Fibroblast of upper back skin (primary cell): ENCODE measurements at places on chromosomes 7 and 10.

DNA sequence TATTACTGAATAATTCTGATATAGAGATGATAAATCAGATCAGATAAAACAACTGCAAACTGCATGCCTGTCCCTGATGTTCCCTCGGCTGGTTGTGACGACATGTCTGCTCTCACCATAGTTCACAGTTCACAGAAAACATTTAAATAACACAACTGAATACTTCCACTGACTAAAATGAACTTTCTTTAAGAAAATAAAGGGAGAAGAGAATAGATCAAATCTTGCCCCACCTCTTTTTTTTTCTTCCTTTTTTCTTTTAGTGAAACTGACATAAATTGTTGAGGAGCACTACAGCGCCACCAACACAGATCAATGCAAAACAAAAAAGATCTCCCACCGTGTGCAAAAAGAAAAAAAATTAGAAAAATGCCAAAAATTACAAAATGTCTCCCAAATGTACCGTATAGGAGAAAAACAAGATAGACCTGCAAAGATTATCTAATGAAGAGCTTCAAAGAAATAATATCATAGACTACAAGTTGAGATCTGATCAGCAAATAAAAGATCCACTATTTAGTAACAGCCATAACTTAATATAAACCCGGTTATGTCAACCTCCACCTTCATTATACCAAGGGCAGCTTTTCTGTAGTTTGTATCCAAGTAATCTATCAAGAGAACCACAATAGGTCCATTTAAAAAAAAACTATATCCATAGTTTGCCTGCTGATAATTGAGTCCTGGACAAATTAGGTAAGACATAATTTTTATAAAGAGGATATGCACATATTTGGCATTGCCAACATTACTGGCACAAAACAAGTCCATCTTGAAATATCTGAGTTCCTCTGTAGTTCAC is 30.7 kb upstream of the EPC1 start:
- DNase-seq: peak; percentile 55

DNA sequence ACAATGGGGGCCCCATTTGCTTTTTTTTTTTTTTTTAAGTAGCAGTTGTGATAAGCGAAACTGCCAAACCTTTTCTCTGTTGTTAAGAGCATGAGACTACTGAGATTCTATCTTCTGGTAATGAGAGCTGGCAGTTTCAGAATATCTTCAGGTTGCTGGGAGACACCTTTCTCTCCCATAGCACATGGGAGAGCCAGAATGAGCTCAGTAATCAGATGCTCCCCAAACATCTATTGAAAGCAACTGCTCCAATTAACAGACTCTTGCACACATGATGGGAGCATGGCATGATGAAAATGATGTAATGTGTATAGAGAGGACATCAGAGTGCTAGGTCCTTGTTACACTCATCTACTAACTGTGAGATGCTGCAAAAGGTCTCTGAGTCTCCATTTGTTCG is 18.8 kb downstream of the MYO3A start:
- DNase-seq: no peak

- peak; percentile 36 for DNase-seq
Observed at GRCh38 chr10:22931948-22932347, 4.1 kb downstream of the ARMC3 start.

DNA sequence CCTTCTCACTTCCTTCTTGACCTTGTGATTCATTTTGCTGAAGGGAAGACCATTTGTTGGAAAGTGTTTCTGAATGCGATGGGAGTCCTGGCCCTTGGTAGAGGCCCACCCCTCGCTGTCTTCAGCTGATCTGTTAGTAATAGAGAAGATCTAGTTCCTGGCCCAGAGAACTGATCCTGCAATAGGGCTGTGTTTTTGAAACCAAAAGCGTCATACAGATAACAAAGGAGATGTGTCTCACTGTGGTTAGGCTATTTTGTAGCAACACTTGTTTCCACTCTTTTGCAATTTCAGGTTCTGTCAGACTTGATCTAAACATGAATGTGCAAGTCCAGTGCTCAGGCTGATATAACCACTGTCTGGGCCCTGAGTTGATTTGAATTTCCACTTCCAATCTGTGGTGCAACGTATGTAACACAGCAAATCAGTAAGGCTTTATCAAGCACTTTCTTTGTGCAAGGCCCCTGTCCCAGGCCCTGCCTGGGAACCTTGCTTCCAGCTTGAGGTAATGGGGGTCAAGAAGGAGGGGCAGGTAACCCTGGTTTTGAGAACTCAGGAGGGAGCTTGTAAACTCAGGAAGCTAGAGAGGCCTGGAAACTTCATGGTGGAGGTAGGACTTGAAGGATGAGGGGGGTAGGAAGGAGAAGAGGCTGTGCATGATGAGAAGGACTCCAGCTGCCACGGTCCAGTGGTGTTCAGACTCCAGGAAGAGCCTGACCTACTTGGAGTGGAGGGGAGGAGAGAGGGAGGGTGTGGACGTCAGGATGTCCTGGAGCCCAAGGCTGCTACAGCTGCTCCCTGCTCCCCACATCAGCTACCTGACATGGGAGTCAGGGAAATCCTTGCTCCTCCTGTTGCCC is 42.2 kb upstream of the SRGN start:
- no peak for DNase-seq

GRCh38 chr10:95543459-95543858 is 17.7 kb downstream of the SORBS1 start:
- no peak for DNase-seq

GRCh38 chr10:3500408-3500856 is 284.6 kb downstream of the KLF6 start:
- peak; percentile 75 for DNase-seq

- DNase-seq: no peak
Observed at GRCh38 chr7:41316410-41316809, 386.5 kb downstream of the INHBA start.

DNA sequence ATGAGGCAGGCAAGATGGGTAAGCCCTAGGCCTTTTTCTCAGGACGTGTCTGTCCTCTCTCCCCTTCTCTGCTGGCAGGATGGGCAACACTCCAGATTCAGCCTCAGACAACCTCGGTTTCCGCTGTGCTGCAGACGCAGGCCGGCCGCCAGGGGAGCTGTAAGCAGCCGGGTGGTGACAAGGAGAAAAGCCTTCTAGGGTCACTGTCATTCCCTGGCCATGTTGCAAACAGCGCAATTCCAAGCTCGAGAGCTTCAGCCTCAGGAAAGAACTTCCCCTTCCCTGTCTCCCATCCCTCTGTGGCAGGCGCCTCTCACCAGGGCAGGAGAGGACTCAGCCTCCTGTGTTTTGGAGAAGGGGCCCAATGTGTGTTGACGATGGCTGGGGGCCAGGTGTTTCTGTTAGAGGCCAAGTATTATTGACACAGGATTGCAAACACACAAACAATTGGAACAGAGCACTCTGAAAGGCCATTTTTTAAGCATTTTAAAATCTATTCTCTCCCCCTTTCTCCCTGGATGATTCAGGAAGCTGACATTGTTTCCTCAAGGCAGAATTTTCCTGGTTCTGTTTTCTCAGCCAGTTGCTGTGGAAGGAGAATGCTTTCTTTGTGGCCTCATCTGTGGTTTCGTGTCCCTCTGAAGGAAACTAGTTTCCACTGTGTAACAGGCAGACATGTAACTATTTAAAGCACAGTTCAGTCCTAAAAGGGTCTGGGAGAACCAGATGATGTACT is 13.1 kb downstream of the PHKG1 start:
- peak; percentile 31 for DNase-seq

DNA sequence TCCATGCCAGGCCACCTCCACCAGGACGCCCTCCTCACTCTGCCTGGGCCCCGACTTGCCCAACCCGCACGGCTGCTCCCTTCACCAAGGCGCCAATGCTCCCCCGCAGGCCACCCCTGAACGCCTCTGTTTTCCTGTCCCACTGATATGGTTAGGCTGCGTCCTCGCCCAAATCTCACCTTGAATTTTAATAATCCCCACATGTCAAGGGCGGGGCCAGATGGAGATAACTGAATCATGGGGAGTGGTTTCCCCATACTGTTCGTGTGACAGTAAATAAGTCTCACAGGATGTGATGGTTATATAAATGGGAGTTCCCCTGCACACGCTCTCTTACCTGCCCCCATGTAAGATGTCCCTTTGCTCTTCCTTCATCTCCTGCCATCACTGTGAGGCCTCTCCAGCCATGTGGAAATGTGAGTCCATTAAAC is 29.8 kb downstream of the RSU1 start:
- DNase-seq: no peak

DNA sequence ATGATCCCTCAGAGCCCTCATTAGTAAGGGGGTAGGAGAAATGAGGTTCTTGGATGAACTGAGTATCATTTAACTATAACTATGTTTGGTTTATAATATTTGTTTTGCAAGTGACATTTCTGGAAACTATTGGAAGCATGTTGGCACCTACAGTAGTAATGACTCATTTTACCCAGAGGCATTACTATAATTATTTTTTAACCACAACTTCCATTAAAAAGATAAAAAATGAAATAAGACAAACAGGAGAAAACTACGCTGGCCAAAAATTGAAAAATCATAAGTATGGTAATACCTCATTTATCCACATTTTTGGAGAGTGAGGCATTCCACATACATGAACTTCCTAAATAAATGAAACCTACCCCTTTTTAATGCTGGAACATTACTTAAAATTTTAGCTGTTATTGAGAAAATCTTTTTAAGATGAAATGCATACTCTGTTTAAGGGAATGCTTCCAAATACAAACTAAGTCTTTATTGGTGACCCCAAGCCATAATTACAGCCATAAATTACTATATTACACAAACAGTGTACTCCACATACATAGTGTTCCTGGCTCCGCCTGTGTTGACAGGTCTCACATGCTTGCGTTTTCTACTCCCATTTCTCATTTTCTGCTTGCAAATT is 84.6 kb upstream of the CAPZA2 start:
- DNase-seq: peak; percentile 83

GRCh38 chr10:126242397-126243260 is 145.6 kb downstream of the ADAM12 start:
- peak; percentile 94 for DNase-seq

GRCh38 chr7:4074994-4075393 is 607.1 kb upstream of the FOXK1 start:
- DNase-seq: no peak

- DNase-seq: no peak
Observed at GRCh38 chr10:35872671-35873070, 230.6 kb upstream of the FZD8 start.

GRCh38 chr10:3902054-3902808 is 117.2 kb upstream of the KLF6 start:
- DNase-seq: no peak

DNA sequence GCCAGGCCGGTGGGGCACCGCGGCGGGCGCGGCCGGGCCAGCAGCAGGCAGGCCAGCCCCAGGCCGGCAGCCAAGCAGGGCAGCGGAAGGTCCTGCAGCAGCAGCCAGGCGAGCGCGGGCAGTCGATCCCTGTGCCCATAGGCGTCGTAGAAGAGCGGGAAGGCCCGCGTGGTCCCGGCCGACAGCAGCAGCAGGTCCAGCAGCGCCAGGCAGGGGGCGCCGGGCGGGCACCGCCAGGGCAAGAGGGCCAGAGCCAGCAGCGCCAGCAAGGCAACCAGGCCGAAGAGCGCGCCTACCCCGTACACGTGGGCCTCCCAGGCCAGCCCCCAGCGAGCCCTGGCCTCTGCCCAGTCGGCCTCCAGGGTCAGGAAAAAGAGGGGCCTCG is 8.4 kb upstream of the RBM28 start:
- peak; percentile 17 for DNase-seq

DNA sequence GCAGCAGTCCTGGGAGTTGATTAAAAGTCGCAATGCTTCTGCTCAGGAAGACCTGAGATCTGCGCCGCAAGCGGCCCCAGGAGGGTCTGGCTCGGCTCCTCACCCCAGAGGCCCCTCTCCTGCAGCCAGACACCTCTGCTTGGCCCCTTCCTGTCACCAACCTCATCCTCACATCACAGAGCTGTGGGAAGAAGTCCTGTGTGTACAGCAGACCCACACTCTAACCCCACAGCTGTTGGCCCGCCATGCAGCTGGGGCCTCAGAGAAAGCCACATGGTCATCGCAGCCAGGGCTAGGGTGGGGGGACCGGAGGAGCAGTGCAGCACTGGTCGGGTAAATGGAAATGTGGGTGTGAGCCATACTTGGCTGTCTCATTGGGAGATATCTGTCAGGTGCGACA is 97.7 kb downstream of the RGS10 start:
- no peak for DNase-seq

- DNase-seq: no peak
Observed at GRCh38 chr10:48287417-48288391, 13.2 kb upstream of the FRMPD2 start.

GRCh38 chr10:75263806-75264205 is 28.0 kb upstream of the COMTD1 start:
- no peak for DNase-seq

GRCh38 chr10:28754930-28755718 is 77.8 kb downstream of the BAMBI start:
- no peak for DNase-seq

GRCh38 chr10:131641231-131641630 is 259.6 kb upstream of the PPP2R2D start:
- DNase-seq: no peak
